ENCODE measurements at places on chromosomes 3 and 15.

DNA sequence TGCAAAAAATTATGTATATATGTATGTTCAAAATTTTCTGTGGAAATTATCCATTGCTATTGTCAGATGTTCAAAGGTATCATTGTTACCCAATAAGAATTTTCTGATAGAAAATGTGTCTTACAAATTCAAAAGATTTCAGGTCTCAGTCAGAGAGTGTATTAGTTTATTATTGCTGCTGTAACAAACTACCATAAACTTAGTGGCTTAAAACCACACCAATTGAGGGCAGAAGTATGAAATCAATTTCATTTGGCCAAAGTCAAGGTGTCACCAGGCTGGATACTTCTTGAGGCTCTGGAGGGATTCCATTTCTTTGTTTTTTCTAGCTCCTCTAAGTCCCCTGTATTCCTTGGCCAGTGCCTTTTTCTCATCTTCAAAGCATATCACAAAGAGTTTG lies 914.4 kb upstream of the ROBO1 start:
- DNase-seq: no peak

- DNase-seq: peak; percentile 38
Measured at GRCh38 chr15:52559575-52559974, 9.3 kb downstream of the ARPP19 start.

- no peak for DNase-seq
Measured at GRCh38 chr15:52682781-52683180, 3.6 kb upstream of the ATOSA start.

GRCh38 chr15:90264671-90265070 lies 801 bp upstream of the NGRN start:
- DNase-seq: peak; percentile 8

DNA sequence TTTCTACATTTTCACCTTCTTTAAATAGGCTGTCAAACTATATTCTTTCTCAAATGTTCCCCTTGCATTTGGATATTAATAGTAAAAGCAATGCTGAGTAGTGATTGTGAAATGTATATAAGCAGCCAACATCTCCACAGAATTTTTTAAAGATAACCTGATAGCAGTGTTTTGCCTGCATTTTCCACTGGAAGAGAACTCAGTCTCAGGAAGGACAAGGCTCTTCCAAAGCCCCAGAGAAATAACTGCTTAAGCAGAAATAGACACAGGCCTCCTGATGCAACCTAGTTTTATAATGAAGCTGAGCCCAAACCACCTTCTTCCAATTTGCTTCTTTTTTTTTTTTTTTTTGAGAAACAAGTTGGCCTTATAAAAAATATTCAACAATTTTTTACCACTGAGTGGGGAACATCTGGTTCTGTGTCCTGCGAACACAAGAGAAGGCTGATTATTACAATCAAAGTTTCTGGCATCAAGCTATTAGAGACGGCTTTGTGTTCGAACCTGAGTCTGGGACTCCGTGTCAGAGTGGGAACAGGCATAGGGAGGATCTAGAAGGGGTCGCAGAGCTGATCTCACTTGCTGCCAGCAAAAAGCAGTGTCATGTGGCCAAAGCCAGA lies 332.5 kb upstream of the TBL1XR1 start:
- peak; percentile 38 for DNase-seq

DNA sequence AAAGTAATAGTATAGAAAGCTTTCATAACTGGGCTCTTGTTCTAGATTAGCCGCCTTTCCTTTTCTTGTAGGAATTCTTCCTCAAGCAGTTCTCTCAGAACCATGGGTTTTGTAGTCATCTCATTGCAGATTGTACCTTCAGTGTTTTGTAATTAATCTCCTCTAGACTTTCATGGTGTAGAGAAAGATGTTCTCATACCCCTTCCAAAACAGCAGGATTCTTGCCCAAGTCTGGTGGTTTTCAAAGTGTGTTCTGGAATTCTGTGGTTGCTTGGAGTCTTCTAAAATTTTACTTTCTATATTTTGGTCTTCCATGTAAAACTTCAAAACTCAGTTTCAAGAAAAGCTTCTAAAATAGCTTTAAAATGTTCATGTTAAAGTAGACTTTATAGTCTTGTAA lies 293.8 kb downstream of the PTPRG start:
- peak; percentile 15 for DNase-seq

GRCh38 chr15:89105147-89105546 lies 16.9 kb downstream of the ABHD2 start:
- peak; percentile 99 for DNase-seq

Measured in EH (cell line).